Left kidney (tissue), 8 donors: ENCODE measurements at places on chromosomes 1 and 21. TPM values are rescaled to one million over a fixed set of nuclear protein-coding genes. Genes with fewer than 3 reads are reported as not detected.

DNA sequence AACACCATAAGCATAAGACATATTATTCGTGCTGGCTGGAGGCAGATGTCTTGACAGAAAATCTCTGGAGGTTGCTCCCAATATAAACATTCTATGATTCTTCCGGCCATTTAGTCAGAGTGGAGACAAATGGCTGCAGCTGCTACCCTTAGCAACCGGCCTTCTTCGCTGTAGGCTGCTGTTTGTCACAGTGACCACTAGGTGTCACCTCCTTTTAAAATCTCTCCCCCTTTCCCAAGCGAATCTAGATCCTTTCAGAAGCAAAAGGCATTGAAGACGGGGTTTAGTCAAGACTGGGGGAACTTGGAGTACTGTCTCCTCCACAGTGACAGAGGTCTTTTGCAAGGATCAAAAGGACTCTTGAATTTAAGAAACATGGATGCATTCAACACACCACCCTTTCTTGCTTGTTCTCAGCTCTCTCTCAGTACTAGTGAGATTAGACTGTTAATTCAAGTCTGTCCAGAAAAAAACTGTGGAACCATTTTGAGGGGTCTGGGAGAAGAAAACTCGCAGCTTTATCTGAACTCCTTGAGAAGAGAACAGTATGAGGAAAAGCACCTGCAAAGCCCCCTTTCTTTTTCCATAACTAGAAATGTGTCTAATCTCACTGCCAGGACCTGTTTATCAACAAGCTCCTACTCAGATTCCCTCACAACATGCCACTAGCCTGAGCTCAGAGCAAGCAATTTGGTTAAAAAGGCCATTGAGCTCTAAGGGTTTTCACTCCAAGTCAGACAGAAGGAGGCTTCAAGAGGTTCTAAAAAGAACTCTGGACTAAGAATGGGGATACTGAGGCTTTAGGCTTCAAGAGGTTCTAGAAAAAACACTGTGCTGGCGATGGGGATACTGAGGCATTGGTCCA lies 408.3 kb upstream of the PLXNA2 start:
- DNase-seq: peak; percentile 81

The S100A14 gene
- polyA plus RNA-seq: 16.8 TPM

- DNase-seq: no peak
Observed at GRCh38 chr1:211619033-211619996, 40.4 kb upstream of the SLC30A1 start.

GRCh38 chr1:89815040-89815439 lies 5.8 kb upstream of the LRRC8D start:
- DNase-seq: no peak

DNA sequence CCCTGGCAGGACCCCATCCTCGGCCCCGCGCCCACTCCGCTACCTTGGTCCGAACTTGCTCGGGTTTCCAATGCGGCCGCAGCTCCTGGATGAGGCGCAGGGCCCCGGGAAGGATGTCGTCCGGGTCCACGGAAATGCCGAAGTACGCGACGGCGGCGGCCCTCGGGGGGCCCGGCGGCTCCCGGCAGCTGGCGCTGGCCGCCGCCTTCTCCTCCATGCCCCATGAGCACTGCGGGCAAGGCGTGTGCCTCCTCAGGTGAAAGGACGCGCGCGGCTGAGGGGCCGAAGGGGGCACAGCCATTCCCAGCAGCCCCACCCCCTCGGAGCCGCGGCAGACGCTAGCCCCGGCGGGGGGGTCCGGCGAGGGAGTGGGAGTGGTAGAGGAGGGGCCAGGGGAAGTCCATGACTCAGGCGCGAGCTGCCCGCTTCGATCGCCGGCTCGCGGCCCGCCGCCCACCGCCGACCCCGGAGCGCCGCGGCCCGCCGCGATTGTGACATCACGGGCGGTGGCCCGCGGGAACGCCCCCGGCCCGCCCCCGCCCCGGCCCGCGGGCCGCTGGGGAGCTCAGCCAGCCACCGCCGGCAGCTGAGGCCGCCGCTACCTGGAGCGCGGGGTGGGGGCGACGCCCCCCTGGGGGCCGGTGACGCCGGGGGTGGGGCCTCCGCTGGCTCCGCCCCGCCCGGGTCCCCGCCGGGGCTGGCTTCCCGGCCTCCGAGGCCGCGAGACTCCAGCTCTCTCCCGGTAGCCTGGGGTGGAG lies at the start of gene ETNK2:
ETNK2 (minus strand) TSS at position 493 of the 758 bp plus-strand sequence; CDS start at position 301, 192 bp downstream.
- DNase-seq: peak; percentile 60

The ANKRD65 gene
- 8.5 TPM for polyA plus RNA-seq
